ENCODE measurements at places on chromosomes 11 and 22.

GRCh38 chr11:29293825-29294224 lies 723.0 kb downstream of the KCNA4 start:
- no peak for DNase-seq

GRCh38 chr11:12110714-12111548 lies 541 bp downstream of the MICAL2 start:
- DNase-seq = peak; percentile 65

DNA sequence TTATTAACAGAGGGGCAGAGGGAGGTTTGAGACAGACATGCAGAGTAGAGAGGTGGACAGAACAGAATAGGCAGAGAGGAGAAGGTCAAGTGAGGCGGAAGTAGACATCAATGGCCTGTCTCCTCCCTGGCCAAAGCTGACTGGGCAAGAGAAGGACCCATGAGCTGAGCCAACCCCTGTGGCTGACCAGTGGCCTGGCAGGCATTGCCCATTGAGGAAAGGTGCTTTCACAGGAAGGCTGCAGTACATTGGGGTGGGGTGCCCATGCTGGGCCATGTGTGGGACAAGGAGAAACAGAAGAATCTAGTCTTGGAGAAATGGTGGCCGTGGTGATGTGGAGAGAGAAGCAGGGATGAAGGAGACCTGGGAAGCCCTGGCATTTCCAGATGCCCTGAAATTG lies 76.0 kb downstream of the MYEOV start:
- DNase-seq = no peak

DNA sequence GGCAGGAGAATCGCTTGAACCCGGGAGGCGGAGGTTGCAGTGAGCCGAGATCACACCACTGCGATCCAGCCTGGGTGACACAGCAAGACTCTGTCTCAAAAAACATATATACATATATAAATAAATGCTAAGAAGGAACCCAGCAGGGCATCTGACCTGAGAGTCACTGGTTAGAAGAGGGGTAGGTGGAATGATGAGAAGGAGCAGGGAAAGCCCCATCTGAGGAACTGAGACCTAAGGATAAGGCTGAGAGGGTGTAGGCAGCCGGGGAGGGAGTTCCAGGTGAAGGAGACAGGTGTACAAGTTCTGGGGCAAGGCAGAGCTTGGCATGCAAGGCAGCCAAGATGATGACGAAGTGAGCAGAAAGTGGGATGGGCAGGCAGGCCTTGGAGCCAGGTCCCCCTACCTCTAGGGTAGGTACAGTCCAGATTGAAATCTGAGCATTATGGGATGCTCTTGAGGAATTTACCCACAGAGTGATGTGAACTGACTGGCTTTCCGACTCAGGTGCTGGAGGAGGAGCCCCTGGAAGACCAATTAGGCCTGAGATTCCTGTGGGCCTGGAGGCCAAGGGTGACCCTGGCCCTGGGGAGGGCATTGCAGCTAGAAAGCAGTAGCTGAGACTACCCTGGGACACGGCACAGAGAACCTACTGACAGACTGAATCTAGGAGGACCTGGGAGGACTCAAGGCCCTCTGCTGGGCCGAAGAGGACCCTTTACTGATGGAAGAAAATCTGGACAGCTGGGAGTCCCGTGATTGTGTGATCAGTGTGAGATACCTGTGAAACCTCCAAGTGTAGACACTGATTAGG lies 22.8 kb downstream of the KLHL22 start:
- no peak for DNase-seq

DNA sequence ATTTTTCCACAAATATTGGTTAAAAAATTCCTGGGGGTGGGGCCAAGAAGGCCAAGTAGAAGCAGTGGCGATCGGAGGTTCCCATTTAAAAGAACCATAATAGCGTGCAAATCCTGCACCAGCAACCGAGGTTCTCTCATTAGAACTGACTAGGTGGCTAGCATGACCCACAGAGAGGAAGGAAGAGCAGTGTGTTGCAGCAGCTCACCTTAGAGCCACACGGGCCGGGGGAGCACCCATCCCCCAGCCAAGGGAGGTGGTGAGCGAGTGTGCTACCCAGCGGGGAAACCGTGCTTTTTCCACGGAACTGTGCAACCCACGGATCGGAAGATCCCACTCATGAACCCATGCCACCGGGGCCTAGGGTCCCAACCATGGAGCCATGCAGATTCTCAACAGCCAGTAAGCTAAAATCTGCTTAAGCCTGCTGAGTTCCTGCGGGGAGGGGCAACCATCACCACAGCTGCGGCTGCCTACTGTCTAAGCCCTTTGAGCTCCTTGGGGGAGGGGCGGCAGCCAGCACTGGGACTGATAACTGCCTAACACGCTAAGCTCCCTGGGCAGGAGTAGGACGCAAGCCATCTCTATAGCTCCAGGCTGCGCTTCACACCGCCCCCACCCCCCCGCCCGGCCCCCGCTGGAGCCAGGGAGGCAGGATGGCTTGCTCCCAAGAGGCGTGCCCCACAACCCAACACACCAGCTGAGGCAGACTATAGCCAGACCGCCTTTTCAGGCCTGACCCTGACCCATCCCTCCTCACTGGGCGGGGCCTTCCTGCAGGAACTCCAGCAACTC lies 21.0 kb upstream of the HTATIP2 start:
- no peak for DNase-seq

GRCh38 chr11:120284272-120284671 lies 40.8 kb upstream of the TLCD5 start:
- no peak for DNase-seq

- DNase-seq = no peak
Observed at GRCh38 chr11:64067230-64067993, 31.7 kb downstream of the FLRT1 start.

GRCh38 chr11:20634044-20634443 lies 34.6 kb downstream of the SLC6A5 start:
- no peak for DNase-seq

GRCh38 chr11:25408146-25408545 lies 911.3 kb downstream of the LUZP2 start:
- no peak for DNase-seq

- DNase-seq = no peak
Observed at GRCh38 chr11:130771708-130772107, 144.6 kb downstream of the SNX19 start.

DNA sequence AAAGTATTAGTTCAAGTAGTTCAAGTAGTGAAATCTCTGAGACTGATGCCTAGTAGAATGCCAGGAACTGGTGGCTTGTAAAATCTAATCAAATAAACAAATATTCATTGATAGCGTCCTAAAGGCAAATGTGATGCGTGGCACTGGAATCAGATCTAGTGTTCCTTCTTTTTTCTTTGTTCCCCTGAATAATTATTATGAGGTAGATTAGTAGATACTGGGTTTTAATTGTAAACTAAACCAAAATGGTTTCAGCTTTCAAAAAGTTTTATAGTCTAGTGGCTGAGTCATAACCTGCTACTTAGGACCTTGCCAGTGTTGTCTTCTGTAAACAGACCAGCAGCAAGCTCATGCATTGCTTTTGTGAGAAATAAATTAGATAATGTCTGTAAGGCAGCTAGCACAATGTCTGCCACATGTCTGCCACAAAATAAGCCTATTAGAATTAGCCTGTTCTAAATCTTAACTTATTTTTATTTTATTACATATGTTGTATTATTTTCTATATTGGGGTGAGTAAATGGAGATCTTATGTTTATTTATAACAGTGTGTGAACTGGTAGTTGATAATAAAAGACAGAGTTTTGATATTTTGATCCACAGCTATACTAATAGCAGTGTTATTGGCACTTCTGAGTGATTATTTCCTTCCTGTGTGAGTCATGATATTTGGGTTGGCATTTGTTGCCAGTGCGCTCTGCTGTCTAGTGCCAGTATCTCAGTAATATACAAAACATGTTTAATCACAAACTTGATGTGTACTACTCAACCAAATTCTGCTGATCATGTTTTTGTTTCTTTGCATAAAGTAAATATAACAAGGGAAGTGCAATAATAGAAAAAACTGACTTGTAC lies 135.7 kb downstream of the TMEM135 start:
- DNase-seq = no peak

DNA sequence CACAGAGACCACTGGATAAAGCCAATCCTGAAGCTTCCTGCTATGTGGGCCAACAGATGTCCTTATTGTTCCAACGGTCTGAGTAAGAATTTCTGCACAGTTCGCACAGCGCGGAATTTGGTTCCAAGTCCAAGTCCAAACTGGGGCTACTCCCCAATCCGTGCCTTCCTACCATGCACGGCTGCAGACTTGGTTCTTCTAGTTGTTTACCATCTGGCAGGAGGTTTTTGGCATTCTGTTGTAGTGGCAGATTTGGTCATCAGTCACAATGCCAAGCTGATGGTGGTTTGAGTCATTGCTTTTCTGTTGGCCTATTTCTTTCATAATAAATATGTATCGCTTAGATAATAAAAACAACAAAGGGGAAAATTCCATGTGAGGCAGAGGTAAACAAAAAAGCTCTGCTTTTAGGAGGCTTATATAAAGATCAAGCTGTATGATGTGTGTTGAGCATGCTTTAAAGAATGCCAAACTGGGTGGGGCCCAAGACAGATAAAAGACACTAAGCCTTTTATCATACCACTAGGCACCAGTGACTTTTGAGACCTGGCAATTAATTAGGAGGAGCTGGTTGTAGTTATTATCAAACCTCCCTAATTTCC lies 52.5 kb upstream of the SYN3 start:
- DNase-seq = no peak

- no peak for DNase-seq
Observed at GRCh38 chr11:45383224-45383623, 97.1 kb upstream of the SYT13 start.

DNA sequence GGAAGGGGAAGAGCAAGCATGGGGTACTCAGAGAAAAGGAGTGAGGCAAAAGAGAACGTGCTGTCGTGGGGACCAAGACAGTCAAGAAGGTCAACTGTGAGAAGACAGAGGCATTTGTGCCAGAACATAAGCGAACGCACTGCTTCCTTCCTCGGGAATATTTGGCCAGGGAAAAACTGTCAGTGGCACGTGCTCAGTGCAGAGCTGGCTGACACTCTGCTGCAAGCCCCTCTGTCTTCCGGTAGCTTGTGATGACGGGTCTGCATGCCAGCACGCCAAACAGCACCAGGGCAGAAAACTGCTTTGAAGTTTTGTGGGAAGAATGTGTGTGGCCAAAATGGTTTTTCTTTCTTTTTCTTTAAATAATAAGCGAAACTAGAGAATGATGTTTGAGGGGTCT lies 60.6 kb downstream of the SMCO4 start:
- DNase-seq = no peak

DNA sequence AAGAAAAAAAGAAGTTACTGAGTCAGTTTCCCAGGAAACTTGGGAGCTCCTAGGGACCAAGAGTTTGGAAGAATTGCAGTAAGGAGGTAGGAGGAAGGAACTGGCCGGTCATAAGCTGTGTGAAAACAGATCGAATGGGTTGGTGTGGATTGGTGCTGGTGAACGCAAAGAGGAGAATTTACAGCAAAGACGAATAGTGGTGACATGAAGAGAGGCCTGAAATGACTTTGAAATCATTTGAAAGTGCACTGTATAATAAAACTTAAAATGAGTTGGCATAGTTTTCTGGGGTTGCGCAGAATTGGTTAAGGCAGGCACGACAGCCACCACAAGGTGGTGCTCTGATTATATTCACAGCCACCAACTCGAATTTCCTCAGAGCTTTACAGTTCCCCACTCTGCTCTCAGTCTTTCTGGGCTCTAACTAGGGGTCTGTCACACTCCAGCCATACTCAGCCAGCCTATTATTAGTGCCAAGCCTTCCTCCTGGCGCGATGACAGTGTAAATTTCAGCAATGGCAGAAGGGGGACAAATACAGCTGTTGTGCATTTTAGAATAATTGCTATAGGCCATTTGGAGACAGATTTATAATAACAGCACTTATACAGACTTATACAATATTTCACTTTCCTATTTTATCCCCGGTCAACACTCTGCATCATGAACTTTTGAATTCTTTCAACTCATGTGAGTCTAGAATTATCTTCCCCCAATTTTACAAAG lies 8.3 kb upstream of the HTR3B start:
- no peak for DNase-seq

DNA sequence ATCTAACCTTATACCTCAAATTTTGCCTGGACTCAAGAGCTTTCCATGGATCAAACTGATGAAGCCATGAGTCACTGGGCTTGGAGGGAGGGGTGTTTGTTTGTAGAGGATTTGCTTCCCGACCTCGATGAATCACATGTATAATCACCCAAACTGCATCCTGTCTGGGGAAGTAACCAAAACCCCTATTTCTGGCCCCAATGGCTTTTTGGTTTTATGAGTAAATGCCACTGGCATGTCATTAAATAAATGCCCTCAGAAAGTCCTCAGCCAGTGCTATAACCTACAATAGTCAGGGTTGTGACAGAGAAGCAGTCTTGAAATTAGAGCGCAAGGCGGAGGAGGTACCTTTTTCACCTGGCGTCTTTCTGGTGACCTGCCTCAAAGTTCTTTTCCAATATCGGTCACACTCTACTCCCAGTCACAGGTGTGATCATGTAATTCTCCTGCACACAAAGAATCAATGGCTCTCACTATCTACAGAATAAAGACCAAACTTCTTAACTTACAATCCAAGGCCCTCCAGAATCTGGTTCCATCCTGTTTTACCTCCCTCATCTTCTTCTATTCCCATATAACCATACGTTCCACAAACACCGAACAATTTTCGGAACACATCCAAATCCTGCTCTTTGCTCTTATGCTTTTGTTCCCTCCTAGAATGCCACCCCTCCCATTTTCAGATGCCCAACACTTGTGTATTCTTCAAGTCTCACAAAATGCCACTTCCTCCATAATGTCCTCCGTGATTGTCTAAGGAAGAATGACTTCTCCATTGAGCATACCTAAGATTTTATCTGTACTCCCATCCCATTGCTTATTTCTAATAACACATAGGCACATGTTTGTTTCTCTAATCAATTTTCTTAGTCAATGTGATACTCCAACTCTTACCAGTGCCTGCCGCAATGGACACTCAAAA lies 81.3 kb upstream of the BLID start:
- DNase-seq = no peak

DNA sequence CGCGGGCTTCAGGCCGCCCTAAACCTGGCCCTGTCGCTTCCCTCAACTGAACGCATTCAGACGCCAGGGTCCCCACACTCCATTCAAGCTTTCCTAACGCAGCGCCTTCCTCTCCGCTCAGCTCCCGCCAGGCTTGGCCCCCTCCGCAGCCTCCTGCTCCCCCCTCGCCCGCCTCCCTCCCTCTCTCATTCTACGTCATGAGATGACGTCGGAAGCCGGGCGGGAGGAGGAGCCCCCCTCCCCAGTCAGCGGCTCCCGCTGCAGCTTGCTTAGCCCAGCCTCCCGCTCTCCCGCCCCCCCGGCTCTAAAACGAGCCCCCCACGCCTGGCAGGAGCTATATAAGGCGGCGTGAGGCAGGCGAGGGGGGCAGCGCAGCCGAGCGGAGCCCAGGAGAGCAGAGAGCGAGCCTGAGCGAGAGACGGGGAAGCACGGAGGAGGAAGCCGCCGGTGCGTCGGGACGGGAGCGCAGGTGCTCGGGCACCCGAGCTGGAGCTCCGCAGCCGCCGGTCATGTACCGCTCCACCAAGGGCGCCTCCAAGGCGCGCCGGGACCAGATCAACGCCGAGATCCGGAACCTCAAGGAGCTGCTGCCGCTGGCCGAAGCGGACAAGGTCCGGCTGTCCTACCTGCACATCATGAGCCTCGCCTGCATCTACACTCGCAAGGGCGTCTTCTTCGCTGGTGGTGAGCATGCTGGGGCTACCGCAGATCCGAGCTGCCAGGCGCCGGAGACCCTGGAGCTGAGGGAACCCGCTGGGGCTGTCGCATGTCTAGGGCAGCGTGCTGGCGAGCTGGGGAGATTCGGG lies at the start of gene NPAS4:
NPAS4 (plus strand) TSS at position 365 of the 806 bp plus-strand sequence; CDS start at position 510, 145 bp downstream.
- DNase-seq = no peak
